ENCODE measurements at places on chromosomes 2 and 18. TPM values are rescaled to one million over a fixed set of nuclear protein-coding genes. Genes with fewer than 3 reads are reported as not detected.

DNA sequence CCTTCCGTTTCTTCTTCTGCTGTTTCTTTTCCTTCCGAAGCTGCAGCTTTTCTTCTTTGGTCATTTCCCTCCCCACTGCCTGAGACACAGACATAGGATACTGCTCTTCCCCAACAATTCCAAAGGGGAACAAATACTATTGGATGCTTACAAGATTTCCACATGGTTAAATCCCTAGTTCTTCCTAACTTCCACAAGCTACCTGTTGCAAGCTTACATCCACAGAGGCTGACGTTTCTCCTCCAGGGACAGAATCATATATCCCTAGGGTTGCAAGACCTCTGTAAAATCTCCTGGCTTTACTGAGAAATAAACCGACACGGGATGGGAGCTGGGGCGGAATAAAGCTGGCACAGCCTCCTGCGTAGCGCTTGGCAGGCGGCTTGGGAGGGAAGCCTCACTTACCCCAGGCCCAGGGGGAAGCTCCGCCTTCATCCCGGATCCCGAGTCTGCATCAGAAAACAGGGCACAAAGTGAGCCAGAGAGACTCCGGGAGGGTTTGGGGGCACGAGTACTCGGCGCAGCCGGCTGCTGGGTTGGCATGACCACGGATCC lies 590 bp downstream of the EIF2B4 start:
- no peak for DNase-seq

DNA sequence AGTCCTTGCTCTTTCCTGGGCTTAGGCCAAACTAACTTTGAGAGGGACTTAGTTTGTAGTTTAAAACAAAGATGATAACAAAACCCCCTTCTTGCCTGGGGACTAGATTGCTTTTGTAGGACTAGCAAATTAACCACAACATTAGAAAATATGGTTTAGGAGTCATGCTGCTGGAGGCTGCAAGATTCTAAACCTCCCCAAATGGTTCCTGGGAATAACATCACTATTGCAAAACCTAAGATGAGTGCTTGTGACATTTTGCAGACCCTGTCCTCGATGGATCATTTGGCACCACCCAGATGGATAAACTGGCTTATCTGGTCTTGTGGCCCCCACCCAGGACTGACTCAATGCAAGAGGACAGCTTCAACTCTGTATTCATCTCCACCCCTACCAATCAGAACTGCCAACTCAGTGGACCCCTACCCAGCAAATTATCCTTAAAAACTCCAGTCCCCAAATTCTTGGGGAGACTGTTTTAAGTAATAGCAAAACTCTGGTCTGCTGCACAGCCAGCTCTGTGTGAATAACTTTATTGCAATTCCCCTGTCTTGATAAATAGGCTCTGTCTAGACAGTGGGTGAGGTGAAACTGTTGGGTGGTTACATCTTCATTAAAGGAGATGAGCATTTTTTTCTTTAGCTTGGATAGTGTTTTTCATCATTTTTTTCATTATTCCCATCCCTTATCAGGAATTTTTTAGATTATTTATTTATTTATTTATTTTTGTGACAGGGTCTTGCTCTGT lies 58.9 kb downstream of the SPTBN1 start:
- no peak for DNase-seq

- no peak for DNase-seq
These were observed 86.9 kb downstream of the LOXHD1 start for GRCh38 chr18:46570134-46570533.

GRCh38 chr2:183610724-183611123 lies 486.5 kb downstream of the NUP35 start:
- peak; percentile 1 for DNase-seq

DNA sequence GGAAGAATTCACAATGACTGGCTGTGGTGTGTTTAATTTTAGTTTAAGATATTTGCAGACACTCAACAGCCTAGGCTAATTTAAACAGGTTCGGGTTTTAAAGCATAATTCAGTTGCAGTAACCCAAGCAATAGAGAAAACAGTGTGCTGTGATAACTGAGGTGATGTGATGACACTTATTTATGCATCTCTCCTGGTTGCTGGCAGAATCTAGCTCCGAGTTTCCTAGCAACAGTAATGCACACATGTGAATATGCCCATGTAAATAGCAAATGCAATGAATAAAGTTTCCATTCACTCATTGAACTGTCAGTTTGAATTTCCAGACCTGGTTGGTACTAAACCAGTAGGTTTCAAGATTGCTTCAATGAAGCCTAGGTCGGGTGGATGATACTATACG lies 426.5 kb downstream of the TMX3 start:
- no peak for DNase-seq

DNA sequence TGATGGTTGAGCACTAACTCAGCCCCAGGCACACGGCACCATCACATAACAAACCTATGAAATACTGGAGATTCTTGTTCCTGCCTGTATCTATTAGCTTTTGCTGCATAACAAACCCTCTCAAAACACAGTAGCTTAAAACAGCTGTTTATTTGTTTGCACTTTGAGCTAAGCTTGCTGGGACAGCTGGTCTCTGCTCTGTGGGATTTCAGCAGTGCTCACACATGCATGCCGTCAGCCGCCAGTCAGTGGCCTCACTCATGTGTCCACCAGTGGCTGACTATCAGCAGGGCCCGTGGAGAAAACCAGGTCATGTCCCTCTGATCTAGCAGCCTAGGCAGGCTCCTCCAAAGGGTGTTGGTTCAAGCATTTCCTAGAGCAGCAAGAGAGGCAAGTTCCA lies 52.8 kb upstream of the RAB12 start:
- DNase-seq = no peak

DNA sequence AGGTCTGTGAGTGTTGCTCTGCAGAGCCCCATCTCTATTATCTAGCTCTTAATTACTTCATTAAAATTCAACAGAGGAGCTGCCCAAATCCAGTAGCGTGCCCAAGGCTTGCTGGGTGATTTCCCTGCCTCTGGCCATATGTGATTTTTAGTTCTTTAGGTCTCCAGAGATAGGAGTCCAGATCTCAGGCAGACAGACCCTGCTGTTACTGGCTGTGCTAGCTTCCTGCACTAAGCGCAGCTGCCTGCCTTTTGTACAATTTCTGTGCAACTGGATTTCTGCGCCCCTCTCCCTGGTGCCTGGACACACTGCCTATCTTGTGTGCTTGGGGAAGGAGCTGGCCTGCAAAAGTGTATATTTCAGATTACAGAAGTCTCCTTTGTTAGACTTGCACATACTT lies 136.5 kb downstream of the TDRD15 start:
- DNase-seq = no peak

- DNase-seq = no peak
These were observed 850.7 kb downstream of the RNF144A start for GRCh38 chr2:7767902-7768301.

GRCh38 chr2:64214281-64215115 lies 70.3 kb upstream of the PELI1 start:
- DNase-seq = peak; percentile 63

- no peak for DNase-seq
These were observed 43.8 kb downstream of the SLC4A3 start for GRCh38 chr2:219671279-219671678.

GRCh38 chr2:167136879-167137596 lies 248.8 kb downstream of the XIRP2 start:
- DNase-seq = no peak

GRCh38 chr2:219249203-219249980 lies 3.7 kb upstream of the TUBA4B start:
- DNase-seq = peak; percentile 93

DNA sequence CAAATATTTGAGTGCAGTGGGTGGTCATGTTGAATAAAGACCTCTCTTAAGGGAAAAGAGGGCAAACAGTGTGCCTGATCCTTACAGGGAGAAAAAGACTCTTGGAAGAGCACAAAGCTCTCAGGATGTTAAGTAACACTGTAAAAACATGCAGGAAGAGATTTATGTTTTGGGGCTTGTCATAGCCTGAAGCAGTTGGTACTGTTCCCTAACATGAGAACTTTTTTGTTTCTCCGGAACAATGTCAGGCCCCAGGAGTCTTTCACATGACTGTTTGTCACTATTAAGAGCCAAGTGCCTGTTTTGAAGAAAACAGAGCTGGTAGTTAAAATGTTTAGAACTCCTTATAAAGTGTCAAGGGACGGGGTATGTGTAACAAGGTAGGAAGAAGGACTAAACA lies 83.7 kb upstream of the B3GNT2 start:
- no peak for DNase-seq

Gene KCNF1
- total RNA-seq = 0.07 TPM

Gene CDK5R2
- 0.27 TPM for total RNA-seq

Gene CABYR
- 1.0 TPM for total RNA-seq

Gene SETBP1
- 2.1 TPM for total RNA-seq

Gene CLEC4F
- not detected for total RNA-seq

Gene SCN3A
- total RNA-seq = 0.23 TPM

Gene PHLPP1
- 7.7 TPM for total RNA-seq

Gene CTLA4
- total RNA-seq = not detected

Gene C2orf80
- total RNA-seq = not detected

Gene SLC9A4
- total RNA-seq = not detected

Gene XIRP2
- 0.18 TPM for total RNA-seq

Gene DLX1
- total RNA-seq = 9.7 TPM

Gene MC4R
- total RNA-seq = not detected

All from HT1080 (cell line).